Effector CD4-positive, alpha-beta T cell (primary cell): ENCODE measurements at places on chromosomes 4 and X.

DNA sequence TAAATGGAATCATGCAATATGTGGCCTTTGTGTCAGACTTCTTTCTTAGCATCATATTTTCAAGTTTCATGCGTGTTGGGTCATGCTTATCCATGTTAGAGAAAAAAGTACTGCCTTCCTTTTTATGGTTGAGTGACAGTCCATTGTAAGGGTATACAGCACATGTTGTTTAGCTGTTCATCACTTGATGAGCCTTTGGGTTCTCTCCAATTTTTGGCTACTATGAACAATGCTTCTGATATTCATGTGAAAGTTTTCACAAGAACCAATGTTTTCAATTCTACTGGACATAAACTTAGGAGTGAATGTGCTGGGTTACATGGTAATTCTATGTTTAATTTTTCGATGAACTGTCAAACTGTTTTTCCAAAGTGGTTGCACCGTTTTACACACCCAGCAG, 28.1 kb upstream of the LNX1 start:
- no peak for DNase-seq

- DNase-seq, result no peak
These were observed 337.8 kb downstream of the PDGFC start for GRCh38 chr4:156633847-156634246.

DNA sequence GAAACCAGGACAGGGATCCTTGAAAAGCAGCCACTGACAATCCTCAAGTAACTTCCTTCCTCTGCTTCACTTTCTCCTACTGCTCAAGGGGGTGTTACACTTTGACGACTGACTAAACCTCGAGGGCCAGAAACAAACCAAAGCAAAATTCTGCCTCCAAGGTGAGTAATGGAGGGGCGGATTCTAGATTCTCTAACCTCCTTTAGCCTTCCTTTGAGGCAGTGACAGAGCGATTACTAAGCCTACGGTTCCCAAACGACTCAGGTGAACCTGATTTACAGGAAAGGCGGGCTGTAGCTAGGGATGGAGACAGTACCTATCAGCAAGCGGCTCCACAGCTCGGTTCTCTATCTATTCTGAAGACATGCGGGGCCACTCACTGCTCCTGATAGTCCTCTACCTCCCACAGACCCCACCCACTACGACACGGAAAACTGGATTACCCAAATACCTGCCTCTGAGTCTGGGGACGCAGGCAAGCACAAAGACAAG, 487 bp downstream of the TBCK start:
- peak; percentile 26 for DNase-seq

GRCh38 chr4:138034871-138035270, 207.3 kb downstream of the SLC7A11 start:
- no peak for DNase-seq

DNA sequence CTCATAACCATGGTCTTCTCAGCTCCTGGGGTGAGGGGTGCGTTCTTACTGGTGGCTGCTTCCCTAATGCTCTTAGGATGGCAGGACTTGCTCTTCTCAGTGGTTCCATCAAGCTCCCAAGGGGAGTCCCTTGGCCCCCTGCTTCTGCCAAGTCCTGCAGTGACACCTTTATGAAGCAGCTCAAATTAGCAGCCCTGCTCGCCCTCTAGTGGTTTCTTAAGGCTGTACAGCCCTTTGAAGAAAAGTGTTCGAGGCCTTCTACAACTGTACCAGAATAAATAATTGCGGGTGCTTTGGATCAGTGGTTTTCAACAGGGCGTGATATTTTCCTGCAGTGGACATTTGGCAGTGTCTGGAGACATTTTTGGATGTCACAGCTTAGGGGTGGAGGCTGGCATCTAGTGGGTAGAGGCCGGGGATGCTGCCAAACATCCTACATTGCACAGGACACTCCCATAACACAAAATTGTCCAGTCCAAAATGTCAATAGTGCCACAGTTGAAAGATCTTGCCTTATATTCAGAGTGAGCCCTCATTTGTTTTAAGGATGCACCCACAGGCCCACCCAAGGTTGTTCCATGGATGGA, 204.7 kb upstream of the S100G start:
- peak; percentile 34 for DNase-seq

GRCh38 chrX:40064055-40064597, 33.6 kb downstream of the BCOR start:
- no peak for DNase-seq

DNA sequence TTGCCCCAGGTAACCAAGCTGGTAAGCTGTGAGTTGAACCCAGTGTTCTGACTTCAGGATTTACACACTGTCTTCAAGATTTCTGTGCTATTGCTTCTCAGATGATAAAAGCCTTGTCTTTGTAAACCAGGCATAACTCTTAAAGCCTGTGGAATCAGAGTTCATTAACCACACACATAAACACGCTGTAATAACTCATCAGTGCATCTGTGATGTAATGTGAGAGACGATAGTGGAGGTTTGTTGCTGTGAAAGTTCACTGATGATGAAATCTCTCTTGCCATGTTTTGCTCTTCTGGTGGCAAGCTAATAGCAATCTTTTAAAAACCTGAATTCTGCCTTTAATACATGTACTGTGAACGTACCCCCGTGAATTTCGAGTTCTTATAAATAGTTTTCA, 41.5 kb downstream of the CLCN4 start:
- no peak for DNase-seq

GRCh38 chr4:141121101-141121500, 12.2 kb downstream of the RNF150 start:
- no peak for DNase-seq

DNA sequence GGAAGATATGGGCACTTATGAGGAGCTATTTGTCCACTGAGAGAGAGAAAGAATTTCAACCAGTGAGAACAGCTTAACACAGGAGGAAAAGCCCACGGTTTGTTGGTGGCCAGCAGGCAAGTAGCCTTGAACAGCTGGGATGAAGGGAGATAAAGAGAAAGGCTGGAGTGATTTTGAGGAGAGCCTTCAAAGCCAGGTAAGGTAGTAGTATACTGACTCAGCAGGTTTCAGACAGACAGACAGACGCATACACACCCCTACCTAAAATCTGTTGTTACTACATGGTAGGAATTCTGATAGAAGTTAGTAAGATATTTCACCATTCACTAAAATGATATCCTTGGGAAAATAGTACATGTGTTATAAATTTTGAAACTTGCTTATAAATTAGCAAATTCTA, 60.5 kb downstream of the SEC24D start:
- no peak for DNase-seq

DNA sequence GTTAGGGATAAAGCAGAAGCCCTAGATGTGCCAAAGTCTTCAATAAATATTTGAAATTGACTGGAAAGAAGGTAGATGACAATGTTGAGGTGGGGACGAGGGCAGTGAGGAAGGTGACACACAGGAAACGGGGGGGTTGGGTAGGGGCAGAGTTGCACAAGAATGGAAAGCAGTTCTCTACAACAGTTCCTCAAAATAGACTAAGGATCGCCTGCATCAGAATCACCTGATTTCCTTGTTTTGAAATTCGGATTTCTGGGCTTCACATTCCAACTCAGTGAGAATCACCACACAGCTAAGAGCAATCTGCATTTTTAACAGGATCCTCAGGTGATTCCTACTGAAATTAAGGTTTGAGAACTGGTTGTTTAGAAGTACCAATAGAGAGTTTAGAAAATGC, 70.6 kb downstream of the ARFIP1 start:
- DNase-seq, result no peak

GRCh38 chr4:128854433-128854832, 44.9 kb downstream of the JADE1 start:
- no peak for DNase-seq
